ENCODE measurements at places on chromosomes 16 and 17. TPM values are rescaled to one million over a fixed set of nuclear protein-coding genes. Genes with fewer than 3 reads are reported as not detected.

The LGALS9B gene
- not detected for total RNA-seq

The TBC1D28 gene
- total RNA-seq = not detected

The C16orf89 gene
- not detected for total RNA-seq

The CNGB1 gene
- total RNA-seq = not detected

The IL17C gene
- total RNA-seq = not detected

The CACNG3 gene
- total RNA-seq = not detected

The KRT28 gene
- total RNA-seq = not detected

The EVI2B gene
- total RNA-seq = not detected

The ZNF385C gene
- total RNA-seq = not detected

The RAI1 gene
- 13.7 TPM for total RNA-seq

The TSNAXIP1 gene
- 0.32 TPM for total RNA-seq

The NPIPB6 gene
- total RNA-seq = 1.5 TPM

The TELO2 gene
- total RNA-seq = 12.8 TPM

The SDK2 gene
- total RNA-seq = 0.89 TPM

The PIPOX gene
- 1.7 TPM for total RNA-seq

The SOCS1 gene
- total RNA-seq = 8.4 TPM

The KRTAP2-3 gene
- 0.65 TPM for total RNA-seq

The SPEM2 gene
- not detected for total RNA-seq

All from smooth muscle cell of the umbilical artery (primary cell).